ENCODE measurements at places on chromosomes 2 and 18.

GRCh38 chr18:35073186-35074105 is 32.2 kb downstream of the MAPRE2 start:
- DNase-seq: no peak

GRCh38 chr18:42635378-42636048 is 480.0 kb downstream of the RIT2 start:
- no peak for DNase-seq

- no peak for DNase-seq
Measured at GRCh38 chr18:48575301-48575657, 36.4 kb downstream of the CTIF start.

- DNase-seq: no peak
Measured at GRCh38 chr2:3223080-3223923, 154.3 kb downstream of the EIPR1 start.

- DNase-seq: no peak
Measured at GRCh38 chr18:54433857-54434256, 76.2 kb downstream of the C18orf54 start.
